ENCODE measurements at places on chromosomes 6 and 20.

GRCh38 chr6:38974389-38975151 is 74.0 kb upstream of the GLP1R start:
- DNase-seq: peak; percentile 13

GRCh38 chr6:3538536-3538935 is 81.7 kb upstream of the SLC22A23 start:
- DNase-seq: peak; percentile 22

GRCh38 chr20:62267543-62267942 is 29.2 kb downstream of the OSBPL2 start:
- DNase-seq: no peak

GRCh38 chr20:47220161-47220582 is 136.3 kb downstream of the ZMYND8 start:
- peak; percentile 67 for DNase-seq

DNA sequence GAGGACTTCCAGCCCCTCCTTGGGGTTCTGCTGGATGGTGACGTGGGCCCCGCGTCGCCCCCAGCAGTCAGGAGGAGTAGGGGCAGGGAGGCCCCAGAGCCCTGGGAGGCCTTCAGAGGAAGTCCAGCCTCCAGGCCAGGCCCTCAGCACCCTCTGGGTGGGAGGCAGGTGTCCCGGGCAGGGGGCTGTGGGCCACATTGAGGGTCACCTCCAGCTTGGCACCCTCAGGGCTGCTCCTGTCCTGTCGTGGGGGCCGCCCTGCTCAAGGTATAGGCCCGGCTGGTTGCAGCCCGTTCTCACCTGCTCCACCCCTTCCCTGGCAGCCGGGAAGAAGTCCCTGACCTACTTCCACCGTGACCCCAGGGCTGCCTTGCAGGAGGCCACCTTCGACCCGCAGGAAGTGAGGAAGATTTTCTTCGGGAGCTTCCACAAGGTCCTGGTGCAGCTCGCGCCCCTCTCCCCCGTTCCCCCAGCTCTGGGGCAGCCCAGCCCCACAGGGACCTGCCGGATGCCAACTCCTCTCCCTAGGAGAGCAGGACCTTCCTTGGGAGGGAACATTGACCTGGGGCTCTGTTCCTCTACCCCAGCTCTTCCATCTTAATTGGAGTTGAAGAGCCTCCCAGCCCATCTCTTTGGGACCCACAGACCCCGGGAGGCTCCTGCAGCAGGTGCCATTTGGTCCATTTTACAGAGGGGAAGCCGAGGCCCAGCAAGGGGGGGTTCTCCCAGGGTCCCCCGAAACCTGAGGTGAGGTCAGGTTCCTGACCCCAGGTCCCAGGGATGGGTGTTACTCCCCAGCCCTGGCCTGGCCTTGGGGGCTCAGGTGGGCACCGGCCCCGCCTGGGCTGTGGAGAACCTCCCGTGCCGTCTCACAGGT is 26.4 kb downstream of the COL20A1 start:
- DNase-seq: no peak

- DNase-seq: no peak
Measured at GRCh38 chr6:157579467-157580031, 198.6 kb downstream of the ZDHHC14 start.

- DNase-seq: no peak
Measured at GRCh38 chr6:8054276-8054675, 9.9 kb downstream of the BLOC1S5 start.

- no peak for DNase-seq
Measured at GRCh38 chr6:119234457-119234856, 115.1 kb downstream of the MAN1A1 start.

DNA sequence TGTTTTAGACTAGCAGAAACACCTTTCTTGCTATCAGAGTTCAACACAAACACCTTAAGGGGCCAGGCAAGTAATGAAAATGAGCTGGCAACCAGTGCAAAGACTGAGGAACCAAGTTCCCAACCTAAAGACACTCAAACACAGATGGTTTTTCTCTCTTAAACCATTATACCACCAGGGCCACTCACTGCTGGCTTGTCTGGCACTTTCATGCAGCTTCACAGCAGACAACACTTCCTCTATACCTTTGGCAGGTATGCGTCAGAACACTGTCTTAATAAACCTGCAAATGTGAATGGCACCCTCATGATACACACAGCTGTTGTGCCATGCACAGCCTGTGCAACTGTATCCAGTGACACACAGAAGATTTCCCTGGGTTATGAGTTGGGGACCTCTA is 41.6 kb downstream of the NFATC2 start:
- DNase-seq: no peak

DNA sequence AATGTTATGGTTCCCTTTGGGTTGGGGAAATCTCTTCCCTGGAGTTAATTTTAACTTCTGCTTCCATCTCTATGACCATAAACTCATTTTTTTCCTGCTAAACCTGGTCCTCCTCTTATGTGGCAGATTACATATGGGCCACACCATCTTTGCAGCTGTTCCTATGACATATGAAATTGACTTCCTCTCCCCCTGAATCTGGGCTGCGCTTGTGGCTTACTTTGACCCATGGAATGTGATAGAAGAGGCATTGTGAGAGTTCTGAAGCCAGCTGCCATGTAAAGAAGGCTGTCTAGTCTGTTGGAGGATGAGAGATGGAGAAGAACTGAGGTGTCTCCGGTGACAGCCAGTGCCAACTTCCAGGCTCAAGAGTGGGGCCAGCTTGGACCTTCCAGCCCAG is 100.1 kb downstream of the CDC5L start:
- DNase-seq: no peak

DNA sequence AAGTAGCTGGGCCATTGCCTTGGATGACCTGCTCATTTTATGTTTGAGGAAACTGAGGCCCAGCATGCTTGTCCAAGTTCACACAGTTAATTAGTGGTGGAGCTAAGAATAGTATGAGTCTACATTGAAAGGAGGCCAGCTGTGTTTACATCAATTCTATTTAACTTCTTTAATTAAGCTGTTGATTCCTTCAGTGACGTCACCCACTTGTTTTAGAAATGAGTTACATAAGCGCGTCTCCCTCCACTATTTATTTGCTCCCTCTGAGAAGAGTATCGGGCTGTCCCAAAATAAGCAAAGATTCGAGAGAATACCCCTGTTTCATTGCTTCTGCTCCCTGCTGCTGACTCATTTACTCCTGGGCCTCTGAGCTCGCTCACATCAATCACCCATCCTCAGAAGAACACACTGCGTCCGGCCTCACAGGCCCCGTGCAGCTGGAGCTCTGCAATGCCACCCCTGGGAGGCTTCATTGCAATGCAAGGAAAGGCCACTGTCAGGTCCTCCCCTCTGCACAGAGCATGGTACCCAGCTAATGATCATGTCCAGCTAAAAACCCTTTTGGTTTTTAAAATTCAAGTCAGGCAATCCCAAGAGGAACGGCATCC is 74.8 kb upstream of the BMP2 start:
- peak; percentile 30 for DNase-seq

DNA sequence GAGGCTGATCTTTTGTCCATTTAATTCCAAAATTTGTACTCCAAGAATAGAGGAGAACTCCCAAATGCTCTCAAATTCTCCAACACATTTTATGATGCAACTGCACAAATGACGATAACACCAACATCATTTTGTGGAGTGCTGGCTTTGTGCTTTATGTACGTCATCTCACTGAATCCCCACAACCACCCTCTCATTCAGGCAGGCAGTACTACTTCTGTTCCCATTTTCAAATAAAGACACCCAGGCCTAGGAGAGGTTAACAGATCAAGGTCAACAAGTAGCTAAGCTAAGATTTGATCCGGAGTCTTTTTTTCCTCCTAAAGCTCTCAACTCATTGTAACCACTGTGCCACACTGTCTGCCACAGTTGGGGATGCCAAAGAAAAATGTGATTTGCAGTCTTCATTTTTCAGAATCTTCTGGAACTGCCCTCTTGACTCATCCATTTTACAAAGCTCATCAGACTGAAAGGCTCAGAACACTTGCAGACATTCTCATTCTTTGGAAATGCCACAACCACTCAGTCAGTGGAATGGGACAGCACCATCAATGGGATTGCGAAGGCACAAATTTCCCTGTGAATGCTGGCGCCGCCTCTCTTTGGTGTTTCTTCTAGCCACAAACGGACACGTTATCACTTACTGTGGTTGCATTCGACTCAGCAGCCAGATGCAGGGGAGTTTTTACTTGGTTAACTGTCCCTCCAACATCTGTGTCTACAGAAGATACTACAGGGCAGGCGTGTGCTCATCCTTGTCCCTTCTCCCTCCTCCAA is 184.4 kb downstream of the GJA10 start:
- no peak for DNase-seq

DNA sequence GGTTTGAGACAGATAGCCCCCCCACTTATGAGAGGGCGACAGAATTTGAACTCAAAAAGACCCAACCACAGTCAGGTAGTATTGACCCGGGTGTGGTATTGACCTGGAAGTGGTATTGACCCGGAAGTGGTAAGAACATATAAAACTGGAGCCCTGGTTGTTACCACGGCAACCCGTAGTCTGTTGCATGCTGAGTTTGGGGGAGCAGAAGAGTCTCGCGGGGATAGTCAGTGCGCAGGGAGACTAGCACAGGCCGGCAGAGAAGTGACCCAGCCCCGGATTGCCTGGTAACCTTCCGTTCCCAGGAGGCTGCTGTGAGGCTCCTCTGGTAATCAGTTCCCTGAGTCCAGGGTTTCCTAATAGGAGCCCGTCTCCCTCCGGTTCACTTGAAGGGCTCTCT is 96.2 kb downstream of the SNX5 start:
- no peak for DNase-seq

GRCh38 chr20:31760519-31761240 is 21.6 kb downstream of the TPX2 start:
- DNase-seq: peak; percentile 41

- no peak for DNase-seq
Measured at GRCh38 chr6:122604676-122605075, 5.5 kb upstream of the PKIB start.

GRCh38 chr6:20403070-20403765 is 1.5 kb downstream of the E2F3 start:
- DNase-seq: peak; percentile 97

DNA sequence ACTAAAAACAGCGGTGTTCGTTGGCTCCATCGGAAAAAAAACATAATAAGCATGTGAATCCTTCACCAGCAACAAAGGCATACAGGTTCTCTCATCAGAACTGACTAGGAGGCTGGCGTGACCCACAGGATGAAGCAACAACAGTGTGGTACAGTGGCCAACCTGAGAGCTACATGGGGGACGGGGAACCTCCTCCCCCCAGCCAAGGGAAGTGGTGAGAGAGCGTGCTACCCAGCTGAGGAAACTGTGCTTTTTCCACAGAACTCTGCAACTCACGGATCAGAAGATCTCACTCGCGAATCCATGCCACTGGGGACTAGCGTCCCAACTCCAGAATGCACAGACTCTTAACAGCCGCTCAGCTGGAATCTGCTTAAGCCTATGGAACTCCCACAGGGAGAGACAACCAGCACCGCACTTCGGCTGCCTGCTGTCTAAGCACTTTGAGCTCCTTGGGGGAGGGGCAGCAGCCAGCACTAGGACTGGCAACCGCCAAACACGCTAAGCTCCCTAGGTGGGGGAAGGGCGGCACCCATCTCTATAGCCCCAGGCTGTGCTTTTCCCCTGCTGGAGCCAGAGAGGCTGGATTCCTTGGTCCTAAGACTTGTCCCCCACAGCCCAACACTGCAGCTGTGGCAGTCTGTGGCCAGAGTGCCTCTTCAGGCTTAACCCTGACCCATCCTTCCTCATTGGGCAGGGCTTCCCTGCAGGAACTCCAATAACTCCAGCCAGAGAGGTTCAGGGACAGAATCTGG is 538.3 kb upstream of the BTBD3 start:
- DNase-seq: no peak

DNA sequence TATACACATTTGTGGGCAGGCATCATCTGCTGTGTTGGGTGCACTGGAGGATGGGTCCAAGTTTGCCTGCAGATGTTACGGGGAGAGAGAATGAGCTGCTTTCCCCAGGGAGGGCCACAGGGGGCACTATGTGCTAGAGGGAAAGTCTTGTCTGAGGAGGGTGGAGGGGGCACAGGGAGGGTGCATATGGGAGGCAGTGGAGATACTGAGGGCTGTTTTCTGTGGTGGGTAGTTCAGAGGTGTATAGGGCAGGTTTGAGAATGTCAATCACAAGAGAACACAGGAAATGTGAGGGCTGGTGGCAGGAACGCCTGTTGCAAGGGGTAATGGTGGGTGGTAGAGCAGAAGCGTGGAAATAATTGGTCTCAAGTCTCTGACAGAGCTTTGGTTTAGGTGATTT is 7.7 kb upstream of the PTPRA start:
- DNase-seq: no peak

DNA sequence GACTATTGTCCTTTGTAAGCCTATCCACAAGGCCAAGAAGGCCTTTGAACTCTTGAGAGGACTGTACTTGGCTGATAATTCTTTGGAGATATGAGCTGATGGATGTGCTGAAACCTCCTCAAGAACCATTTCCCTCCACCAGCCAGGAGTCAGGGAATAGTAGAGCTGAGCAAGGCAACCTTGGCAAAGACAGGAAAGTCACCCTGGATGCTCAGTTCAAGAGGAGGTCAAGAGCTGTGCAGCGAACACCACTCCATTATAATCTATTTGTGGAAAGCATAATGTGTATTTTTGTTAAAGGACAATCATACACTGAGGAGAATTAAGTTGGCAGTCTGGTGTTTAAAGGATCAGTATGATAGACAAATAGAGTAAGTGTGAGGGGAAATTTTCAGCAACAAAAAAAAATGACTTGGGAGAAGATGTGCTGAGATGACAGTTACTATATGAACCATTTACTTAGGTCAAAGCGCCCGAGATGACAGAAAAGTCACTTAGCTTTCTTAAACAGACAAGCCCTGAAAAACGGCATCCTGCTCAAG is 177.2 kb upstream of the COL21A1 start:
- DNase-seq: no peak

GRCh38 chr20:51667002-51667408 is 101.2 kb downstream of the ATP9A start:
- DNase-seq: no peak

DNA sequence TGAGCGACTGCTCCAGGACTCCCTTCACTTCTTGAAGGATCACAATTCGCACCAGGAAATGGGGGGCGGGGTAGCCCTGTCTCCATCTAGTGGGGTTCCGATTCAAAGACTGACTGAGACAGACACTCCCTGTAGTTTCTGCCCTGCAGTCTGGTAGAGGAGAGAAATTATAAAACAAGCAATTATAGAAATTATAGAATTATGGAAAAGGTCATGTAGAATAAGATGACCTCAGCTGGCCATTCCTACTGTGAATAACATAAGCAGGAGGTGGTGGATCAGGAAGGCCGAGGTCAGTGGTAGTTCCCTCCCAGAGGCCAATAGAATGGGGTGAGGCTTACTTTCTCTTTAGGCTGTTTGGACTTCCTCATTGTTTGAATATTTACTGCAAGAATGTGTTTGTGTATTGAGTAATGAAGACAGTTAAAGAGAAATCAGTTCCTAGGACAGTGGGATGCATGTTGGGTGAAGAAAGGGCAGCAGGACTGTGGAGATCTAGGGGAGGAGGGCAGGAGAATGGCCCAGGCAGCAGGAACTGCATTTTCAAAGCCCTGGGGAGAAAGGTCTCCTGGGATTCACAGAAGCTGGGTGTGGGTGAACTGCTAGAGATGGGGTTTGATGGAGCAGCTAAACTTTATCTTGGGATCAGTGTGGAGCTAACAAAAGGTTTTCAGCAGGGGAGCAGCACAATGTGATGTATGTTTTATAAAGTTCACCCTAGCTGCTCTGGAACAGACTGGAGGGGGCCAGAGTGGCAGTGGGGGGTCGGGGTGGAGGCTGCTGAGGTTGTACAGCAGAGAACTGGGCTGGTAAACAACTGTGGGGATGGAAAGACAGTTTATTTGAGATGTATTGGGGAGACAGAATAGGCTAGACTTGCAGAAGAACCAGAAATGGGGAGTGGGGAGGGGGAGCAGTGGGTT is 2.1 kb downstream of the ZNF341 start:
- DNase-seq: peak; percentile 35

GRCh38 chr20:32535953-32536823 is 48.9 kb downstream of the NOL4L start:
- peak; percentile 97 for DNase-seq

Measured in DMS53 (cell line).